Renal cortical epithelial cell (primary cell): ENCODE measurements at places on chromosomes 11 and 22. TPM values are rescaled to one million over a fixed set of nuclear protein-coding genes. Genes with fewer than 3 reads are reported as not detected.

GRCh38 chr11:119617340-119617713 is 111.7 kb downstream of the NECTIN1 start:
- no peak for DNase-seq

DNA sequence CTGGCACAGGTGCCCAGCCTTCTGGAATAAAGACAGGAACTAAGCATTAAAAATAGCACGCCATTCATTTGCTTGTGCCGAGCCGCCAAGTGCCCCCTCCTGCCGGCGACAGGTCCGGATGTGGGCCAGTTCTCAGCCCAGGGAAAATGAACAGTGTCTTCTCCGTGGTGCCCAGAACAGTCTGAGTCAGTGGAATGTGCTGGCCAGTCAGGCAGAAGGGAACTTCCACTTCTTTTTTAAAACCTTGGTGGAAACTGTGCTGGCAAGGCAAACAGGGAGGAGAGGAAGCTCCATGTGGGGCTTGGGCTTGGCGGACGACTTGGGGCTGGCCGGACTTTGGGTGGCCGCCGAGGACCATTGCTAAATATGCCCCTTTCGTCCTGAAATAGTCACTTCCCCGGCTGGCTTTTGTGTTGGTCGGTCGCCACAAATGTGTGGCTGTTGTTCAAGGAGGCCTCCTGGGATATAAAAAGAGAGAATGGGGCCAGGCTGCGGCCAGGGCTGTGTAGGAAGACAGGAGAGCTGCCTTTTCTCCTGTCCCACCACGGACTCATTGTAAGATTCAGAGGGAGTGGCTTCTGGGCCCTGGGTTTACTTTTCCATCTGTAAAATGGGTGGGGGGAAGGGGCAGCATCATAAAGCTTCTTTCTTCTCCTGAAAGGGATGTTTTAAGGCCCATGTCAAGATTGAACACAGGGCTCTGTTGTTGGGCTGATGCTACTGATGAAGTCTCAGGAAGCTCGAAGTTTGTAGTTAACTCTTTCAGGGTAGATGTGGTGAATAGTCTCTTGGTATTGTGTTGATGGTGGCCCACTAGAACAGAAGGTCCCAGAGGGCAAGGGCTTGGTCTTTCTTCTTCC is 101.0 kb downstream of the PTPRJ start:
- peak; percentile 91 for DNase-seq

DNA sequence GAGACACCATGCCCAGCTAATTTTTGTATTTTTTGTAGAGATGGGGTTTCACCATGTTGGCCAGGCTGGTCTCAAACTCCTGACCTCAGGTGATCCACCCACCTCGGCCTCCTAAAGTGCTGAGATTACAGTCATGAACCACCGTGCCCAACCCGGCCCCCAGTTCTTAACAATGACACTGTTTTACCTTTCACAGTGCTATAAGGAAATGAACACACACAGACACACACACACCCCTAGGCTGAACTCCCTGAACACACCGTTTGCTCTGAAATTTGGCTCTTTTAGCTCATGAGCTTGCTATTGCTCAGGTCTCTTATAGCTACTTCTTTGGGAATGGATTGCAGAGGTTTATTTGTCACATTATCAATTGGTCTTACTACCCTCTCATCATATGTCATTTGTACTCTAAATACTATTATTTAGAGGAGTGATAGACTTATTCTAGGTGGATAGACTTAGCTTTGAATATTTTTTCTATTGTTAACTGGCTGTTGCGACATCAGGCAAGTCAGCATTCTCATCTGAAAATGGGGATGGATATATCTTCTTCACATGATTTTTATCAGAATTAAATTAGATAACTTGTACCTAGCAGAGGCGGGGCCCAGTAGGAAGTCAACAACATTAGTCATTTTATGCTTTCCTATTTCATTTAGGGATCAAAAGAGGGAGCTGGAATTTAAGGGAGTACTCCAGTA is 2.1 kb downstream of the LYVE1 start:
- no peak for DNase-seq

- DNase-seq = no peak
Measured at GRCh38 chr11:6646918-6647679, 8.5 kb downstream of the DCHS1 start.

DNA sequence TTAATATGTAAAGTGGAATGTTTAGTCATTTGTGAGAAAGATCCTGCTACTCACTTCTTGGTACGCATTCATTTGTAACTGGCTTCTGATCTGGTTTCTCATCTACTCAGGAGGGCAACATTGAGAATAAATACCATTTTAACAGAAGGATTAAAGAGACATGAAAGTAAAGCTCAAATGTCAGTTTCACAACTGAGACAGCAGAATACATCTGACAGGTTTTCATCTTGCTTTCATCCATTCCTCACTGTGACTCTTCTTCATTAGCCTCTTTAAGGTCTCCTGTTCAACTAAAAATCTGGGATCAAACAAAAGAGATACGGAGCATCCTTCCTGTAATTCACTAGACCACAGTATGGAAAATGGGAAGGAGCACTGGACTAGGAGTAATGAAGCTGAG is 31.4 kb upstream of the CCDC89 start:
- DNase-seq = no peak

- no peak for DNase-seq
Measured at GRCh38 chr11:66879000-66879399, 22.1 kb downstream of the LRFN4 start.

OR6T1 gene
- not detected in 2 replicates for total RNA-seq

SIDT2 gene
- 5.4 and 35.5 TPM in 2 replicates for total RNA-seq
